ENCODE measurements at places on chromosomes 11 and 22. TPM values are rescaled to one million over a fixed set of nuclear protein-coding genes. Genes with fewer than 3 reads are reported as not detected.

The IGLL1 gene
- 2.3 TPM for total RNA-seq

The USP47 gene
- total RNA-seq: 41.7 TPM

The ANO3 gene
- total RNA-seq: not detected

The EHF gene
- not detected for total RNA-seq

The SAA1 gene
- not detected for total RNA-seq

The RAG2 gene
- total RNA-seq: not detected

The TSPAN18 gene
- total RNA-seq: 38.7 TPM

The PRR33 gene
- total RNA-seq: 0.08 TPM

The SMTNL1 gene
- total RNA-seq: not detected

The PATE1 gene
- not detected for total RNA-seq

The PLEKHB1 gene
- 8.6 TPM for total RNA-seq

The KCNC1 gene
- total RNA-seq: not detected

The NTM gene
- not detected for total RNA-seq

The BTBD18 gene
- not detected for total RNA-seq

The TIRAP gene
- total RNA-seq: 14.2 TPM

The PPP6R2 gene
- total RNA-seq: 56.5 TPM

The CLDN5 gene
- 0.38 TPM for total RNA-seq
